ENCODE measurements at places on chromosomes 13 and 19.
A peak's percentile ranks its signal among the peaks of the same experiment; 100 is the strongest.

DNA sequence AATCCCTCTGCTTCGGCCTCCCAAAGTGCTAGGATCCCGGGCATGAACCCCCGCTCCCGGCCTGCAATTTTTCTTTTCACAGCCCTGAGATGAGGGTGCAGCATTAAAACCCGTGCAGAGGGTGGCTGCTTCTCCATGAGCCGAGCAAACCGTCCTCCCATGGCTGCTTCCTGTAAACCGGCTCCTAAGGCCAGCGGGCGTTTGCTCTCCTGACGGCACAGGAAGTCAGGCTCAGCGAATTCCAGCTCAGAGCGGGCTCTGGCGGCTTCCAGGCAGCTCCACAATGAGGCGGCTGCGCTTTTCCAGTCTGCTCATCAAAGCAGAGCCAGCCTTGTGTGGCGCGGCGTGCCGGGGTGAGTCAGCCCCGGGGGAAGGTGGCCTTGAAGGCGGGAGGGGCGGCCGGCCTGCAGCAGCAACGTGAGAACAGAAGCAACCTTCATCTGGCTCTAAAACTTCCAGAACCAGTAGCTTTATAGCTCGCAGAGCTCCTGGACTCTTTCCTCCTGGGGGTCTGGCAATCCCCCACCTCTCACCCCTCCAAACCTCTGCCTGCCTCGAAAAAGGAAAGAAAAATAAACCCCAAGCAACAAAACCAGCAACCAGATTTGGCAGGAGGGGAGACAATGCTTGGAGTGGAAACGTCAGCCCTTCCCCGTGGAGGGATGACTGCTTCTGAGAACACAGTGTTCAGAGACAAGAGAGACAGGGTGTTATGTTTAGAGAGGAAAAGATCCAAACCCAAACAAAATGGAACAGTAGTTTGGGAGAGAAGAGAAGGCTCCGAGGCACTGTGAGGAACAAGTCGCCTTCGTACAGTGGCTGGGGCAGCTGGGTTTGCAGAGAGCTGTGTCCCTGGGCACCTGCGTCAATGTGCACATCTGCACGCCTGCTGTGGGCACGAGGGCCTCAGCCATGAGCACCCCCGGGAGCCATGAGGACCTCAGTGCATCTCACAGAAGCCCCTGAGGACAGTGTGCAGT, 67.8 kb downstream of the GADD45B start:
- peak; percentile 59 for DNase-seq

- no peak for DNase-seq
Observed at GRCh38 chr19:35000647-35001501, 751 bp downstream of the GRAMD1A start.

DNA sequence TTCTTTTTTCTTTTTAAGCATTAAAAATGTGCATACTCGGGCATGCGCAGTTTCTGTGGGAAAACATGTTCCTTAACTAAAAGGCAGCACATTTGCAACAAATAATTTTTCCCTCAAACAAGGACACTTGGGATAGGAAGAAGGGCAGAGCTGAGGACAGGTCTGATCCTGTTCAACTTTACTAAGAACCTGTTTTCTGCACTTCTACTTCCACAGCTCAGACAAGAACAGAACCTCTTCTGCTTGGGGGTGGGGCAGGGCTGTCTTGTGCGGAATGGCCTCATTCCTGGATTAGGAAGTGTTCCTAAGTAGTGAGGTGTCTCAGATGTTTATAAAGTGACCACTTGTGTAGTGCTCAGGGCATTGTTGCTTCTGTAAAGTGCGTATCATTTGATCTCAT, 18.3 kb downstream of the SAFB start:
- DNase-seq = no peak

GRCh38 chr13:41512441-41512840, 55.1 kb downstream of the RGCC start:
- DNase-seq = no peak

DNA sequence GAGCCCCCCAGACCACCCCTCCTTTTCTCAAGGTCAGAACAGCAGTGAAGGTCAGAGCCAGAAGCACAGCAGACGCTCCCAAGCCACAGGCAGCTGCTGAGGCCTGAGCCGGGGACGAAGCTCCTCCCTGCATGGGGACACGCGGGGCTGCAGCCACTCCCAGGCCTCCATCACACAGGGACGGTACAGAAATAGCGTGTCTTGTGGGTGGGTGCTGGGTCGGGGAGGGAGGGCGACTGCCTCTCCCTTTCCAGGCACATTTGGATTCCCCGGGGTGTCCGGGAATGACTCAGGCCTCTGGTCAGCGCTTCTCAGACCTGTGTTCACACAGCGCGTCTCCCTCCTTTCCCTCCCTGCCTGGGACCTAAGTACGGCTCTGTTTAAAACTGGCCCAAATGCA, 33.2 kb downstream of the RASA3 start:
- no peak for DNase-seq

DNA sequence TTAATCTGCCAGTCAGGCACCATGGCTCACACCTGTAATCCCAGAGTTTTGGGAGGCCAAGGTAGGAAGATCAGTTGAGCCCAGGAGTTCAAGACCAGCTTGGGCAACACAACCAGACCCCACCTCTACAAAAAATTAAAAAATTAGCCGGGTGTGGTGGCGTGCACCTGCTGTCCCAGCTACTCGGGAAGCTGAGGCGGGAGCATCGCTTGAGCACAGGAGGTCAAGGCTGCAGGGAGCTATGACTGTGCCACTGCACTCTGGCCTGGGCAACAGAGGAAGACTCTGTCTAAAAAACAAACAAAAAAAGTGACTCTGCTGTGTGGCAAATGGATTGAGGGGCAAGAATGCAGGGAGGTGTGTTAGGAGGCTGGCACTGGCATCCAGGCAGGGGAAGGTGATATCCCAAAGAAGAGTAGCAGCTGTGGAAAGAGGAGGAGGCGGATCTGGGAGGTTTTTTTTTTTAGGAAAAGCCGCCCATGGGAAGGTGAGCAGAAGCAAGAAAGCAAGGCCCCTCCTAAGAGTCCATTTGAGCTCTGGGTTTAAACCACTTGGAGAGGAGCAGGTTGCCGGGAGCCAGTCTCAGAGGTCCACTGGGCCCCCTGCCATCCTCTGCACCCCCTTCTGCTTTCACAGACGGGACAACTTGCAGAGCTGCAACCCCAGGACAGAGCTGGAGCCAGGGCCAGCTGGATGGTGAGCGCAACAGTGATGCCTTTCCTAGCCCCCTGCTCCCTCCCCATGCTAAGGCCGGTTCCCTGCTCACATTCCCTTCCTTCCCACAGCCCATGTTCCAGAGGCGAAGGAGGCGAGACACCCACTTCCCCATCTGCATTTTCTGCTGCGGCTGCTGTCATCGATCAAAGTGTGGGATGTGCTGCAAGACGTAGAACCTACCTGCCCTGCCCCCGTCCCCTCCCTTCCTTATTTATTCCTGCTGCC, 2.1 kb downstream of the HAMP start:
- DNase-seq = no peak

GRCh38 chr19:2487090-2487489, 11.2 kb downstream of the GADD45B start:
- no peak for DNase-seq

- DNase-seq = peak; percentile 46
Observed at GRCh38 chr19:50333737-50334617, 4.8 kb upstream of the KCNC3 start.

DNA sequence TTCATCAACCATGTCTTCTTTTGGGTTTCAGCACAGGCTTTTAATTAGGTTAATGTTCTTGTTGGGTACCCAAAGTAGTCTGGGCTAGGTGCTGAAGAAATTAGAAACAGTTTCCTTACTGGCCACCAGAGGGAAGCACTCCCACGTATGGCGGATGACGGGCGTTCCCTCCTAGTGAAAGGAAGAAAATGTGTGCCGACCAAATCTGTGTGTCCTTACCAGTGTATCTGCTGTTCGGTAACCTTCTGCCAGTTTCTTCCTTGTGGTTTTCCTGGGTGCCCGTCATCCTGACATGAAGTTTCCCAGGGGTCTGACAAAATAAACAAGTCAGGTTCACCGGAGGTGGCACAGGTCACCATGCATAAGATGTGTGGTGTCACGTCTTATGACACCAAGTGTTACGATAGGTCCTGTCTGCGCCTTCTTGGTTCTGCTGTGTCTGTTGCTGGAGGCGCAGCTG, 6.0 kb upstream of the WDR88 start:
- DNase-seq = peak; percentile 53

DNA sequence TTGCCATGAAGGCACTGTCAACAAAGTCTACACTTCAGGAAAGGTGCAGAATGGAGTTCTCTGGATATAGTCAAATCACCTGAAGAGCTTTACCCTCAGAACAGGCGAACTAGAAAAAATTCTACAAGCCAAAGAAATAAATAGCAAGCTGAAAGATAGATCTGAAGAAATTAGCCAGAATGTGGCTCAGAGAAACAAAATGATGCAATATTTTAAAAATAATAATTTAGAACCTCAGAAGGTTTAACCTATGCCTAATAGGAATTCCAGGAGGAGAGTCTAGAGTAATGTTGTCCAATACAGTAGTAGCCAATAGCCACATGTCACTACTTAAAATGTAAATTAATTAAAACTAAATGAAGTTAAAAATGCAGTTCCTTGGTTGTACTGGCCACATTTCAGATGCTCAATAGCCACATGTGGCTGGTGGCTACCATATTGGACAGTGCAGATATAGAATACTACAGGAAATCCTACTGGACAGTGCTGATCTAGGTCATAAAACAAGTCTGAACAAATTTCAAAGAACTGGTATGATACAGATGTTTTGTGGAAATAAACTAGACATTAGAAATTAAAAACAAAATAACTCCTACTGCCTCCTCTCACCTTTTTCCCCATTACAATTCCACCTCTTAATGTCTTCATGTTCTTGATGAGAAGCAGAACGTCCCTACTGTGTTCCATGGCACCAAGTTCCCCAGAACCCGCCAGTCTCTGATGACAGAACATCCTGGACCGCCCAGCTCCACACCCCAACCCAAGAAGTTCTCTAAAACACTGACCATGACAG, 679 bp upstream of the CDADC1 start:
- no peak for DNase-seq

DNA sequence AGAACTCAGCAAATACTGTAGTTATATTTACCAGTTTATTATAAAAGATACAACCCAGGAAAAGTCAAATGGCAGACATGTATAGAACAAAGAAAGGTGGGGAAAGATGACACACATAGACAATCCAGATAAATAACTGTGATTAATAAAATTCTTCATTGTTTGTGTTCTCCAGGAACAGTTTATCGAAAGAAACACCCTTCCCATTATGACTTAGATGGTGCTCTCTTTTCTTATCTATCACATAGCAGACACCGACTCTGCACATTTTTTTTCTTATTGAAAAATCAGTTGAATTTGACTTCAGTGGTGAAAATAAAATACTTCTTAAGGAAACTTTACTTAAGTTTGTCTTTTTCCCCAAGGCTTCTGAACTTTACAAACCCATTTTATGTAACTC, 6.2 kb downstream of the ZNF708 start:
- DNase-seq = no peak

GRCh38 chr19:5489551-5489950, 34.3 kb downstream of the ZNRF4 start:
- no peak for DNase-seq

- no peak for DNase-seq
Observed at GRCh38 chr13:41820581-41821237, 140.2 kb downstream of the VWA8 start.

DNA sequence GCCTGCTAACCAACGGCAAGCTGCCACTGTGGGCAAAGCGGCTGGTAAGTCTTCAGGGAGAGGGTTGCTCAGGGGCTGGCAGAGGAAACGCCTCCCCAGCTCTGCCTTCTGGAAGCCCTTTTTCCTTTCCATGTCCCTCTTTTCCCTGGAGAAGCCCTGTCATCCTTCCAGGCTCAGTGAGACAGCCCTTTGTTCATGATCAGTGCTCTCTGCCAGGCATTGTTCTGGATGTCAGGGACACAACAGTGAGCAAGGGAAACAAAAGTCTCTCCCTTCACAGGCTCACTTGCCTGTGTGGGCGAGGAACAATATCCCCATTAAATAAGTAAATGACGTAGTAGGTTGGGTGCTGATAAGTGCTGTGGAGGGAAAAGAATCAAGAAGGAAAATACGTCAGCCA, 13.9 kb upstream of the OVOL3 start:
- no peak for DNase-seq

DNA sequence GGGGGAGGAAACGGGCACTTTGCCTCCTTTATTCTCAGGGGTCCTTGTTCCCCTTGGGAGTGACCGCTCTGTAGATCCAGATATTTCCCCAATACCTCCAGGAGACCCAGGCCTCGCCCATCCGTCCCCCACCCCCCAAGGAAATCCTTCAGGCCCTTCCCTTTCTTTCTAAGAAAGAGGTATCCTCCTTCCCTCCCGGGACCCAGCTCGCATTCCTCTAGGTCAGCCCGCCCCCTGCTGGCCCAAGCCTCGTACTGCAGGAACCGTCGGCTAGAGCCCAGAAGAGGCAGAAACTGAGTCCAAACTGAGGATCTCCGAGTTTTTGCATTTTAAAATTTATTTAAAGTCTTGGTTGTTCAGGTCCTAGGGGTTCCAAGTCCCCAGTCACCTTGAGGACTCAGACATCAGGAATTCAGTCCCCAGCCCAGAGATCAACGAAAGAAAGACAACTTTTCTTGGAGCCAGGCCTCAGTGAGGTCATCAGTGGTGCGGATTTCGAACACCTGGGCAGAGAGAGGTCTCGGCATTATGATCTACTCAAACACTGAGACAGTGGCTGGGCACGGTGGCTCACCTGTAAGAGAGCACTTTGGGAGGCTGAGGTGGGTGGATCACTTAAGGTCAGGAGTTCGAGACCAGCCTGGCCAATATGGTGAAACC, 7.5 kb upstream of the LRFN1 start:
- DNase-seq = peak; percentile 78

DNA sequence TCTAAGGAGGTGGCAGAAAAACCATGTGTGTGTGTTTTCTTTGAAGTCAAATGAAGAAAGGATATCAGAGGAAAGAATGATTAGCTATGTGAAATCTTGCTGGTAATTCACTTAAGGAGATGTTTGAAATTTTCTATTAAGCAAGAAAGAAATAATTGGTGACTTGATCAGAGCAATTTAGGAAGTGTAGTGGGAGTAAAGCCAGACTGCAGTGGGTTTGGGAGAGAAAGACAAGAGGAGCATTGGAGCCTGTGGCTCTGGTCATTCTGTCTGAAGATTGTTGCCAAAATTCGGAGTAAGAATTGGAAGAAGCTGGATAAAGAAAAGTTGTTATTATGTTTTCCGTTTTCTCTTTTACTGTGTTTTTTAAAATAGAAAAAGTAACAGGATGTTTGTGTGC, 640.5 kb downstream of the GPC5 start:
- DNase-seq = no peak

DNA sequence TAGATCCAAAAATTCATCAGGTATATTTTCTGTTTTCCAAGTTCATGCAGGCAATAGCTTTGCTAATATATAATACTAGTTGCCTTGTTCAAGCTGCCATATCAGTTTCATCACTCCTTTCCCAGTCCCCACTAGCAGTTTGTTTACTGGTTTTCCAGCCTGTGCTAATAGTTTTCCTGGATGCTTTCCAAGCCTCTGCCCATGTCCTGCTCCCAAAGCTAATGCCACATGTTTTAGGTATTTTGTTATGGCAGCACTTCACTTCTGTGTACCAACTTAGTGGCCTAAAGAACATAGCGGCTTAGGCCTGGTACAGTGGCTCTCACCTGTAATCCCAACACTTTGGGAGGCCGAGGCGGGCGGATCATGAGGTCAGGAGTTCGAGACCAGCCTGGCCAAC, 28.1 kb upstream of the ZNF527 start:
- no peak for DNase-seq

GRCh38 chr19:35140207-35140961, 1.8 kb downstream of the FXYD1 start:
- no peak for DNase-seq

GRCh38 chr13:75195495-75196146, 286.3 kb downstream of the TBC1D4 start:
- no peak for DNase-seq

Data from NCI-H1436 (cell line).